ENCODE measurements at places on chromosomes 6 and 20.

DNA sequence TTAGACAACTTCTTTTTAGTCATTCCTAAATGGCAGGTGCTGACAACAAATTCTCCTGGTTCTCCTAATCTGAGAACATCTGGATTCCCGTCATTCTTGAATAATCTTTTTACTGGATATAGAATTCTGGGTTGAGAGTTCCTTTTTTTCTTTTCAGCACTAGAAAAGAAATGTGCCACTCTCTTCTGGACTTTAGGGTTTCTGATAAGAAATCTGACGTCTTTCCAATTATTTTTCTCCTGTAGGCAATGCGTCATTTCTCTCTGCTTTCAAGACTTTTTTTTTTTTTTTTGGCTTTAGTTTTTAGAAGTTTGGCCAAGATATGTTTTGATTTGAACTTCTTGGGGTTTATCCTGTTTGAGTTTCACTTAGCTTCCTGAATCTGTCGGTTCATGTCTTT is 66.1 kb upstream of the RNF24 start:
- no peak for DNase-seq

DNA sequence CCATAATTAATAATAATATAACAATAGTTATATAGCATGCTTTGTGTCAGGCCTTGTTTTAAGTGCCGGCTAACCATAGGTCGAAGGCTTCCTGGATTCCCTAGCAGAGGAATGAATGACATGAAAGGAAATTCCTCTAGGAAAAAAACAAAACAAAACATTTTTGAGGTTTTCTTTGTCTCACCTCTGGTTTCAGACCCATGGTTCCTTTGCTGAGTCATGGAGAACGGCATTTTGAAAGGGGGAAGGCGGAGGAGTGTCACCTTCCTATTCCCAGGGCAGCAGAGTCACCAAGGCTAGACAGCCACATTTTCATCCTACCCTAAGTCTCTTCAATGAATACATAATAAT is 25.3 kb upstream of the CCND3 start:
- no peak for DNase-seq

GRCh38 chr20:35598899-35599775 is 16.5 kb upstream of the SPAG4 start:
- DNase-seq, result no peak

DNA sequence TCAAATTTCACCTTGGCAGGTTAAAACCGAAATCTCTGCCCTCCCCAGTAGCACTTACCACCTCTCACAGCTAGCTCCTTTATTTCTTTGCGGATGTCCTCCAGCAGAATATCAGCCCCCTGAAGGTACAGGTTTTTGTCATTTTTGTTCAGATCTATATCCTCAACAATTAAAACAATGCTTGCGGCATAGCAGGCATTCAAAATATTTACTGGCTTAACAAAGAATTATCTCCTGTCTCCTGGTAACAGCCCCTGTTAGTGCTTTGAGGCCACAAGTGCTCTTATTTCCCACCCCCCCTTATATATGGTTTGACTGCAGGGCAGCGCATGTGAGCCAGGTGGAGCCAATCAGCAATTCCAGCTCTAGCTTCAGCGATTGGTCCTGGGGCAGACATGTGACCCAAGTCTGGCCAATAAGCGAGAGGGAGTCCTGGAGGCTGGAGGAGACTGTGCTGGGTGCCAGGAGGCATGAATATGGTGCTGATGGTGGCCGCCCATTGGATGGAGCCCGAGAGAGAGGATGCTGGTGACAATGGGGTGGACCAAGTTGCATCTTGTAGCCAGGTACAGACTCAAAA is 21.0 kb downstream of the SULF2 start:
- peak; percentile 22 for DNase-seq

DNA sequence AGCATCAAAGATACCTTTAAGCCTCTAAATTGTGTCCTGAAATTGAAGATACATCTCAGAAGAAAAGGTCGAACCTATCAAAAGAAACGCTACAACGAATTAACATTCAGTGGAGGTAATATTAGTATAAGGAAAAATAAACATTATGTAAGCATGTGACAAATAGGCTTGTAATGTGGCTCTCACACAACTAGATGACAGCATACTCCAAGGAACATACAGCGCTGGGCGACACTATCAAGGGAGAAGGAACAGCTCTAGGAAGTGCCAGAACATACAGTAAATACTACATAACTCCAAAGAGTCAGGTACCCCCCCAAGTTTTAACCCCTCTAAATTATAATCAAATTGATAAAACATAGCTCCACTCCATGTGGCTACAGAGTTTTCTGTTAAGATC is 103.5 kb downstream of the LAMP5 start:
- DNase-seq, result no peak

DNA sequence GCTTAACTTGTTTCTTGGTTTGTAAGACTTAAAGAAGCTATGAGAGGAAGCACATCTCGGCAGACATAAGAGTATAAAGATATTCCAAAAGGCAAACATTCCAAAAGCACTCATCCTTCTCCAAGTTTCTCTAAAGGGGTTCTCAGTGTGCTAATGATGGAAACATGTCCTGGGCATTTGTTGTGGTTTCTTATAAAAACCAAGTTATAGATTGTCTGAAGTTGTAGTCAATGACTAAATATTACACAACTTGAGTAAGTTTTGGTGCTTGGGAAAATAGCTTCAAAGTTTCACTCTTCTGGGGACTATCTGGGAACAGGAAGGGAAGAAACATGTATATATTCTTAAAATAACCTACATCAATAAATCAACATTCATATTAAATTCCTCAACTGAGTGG is 128.3 kb upstream of the TBX18 start:
- no peak for DNase-seq

DNA sequence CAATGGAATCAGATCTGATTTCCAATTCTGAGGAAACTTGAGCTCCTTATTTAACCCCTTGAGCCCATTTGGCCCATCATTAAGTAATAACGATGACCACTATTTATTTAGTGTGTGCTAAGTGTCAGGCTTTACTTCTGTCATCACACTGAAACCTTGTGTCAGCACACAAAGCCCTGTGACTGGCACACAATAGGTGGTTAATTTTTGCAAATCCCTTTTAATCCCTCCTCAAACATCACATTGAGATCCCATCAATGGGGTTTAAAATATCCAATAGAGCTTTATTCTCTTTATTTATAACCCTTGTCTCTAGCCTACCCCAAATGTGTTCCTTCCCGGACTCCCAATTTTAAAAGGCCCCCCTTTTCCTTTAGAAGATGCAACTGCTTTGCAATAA is 656.8 kb upstream of the CHD6 start:
- no peak for DNase-seq

GRCh38 chr6:38279423-38279822 is 360.3 kb downstream of the BTBD9 start:
- no peak for DNase-seq

GRCh38 chr6:167733740-167734661 is 92.7 kb upstream of the AFDN start:
- no peak for DNase-seq

- DNase-seq, result no peak
Measured at GRCh38 chr6:163354085-163354484, 60.4 kb upstream of the QKI start.

DNA sequence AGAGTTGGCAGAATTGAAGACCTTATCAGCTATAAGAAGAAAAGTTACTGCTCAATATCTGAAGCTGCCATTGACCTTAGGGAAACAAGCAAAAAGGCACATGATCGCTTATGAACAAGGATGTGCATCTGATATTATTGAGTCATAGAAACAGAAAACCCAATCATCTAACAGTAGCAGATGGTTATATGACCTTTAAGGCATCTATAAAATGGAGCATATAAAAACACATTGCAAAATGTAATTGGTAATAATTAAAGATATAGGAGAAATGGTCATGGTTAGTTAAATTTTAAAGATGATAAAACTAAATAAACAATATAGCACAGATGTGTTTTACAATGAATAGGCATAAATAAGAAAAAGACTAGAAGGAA is 260.1 kb upstream of the TAB2 start:
- DNase-seq, result no peak

- DNase-seq, result no peak
Measured at GRCh38 chr6:11727998-11728961, 50.3 kb downstream of the ADTRP start.

- no peak for DNase-seq
Measured at GRCh38 chr6:54463354-54464024, 155.2 kb downstream of the TINAG start.

DNA sequence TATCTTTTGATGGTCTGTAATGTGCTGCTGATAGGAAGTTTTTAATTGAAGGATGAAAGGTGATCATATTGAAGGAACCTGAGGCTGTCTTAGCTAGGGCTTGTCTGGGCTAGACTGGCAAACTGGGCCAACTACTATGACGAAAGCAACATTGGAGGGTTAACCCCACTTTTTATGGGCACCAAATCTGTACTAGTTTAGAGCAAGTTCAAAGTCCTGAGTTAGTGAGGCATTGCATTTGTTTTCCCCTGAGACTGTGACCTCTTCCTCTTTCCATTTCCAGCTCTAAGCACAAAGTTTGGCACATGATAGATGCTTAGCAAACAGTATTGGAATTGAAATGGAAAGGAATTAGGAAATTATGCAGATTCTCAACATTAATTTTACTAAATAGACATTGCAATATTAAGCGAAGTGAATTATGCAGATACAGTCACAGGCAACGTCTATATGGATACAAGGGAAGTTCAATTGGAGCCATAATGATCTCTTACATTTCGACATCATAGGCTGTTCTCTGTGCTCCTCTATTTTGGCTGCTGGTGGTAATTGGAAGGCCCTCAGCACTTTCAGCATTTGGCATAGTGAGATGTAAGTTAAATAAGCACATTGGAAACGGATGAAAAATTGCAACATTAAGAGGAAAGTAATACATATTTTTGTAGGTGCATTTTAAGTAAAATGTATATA is 22.2 kb downstream of the CEP57L1 start:
- peak; percentile 48 for DNase-seq

- peak; percentile 26 for DNase-seq
Measured at GRCh38 chr20:1895674-1896483, 672 bp downstream of the SIRPA start.

DNA sequence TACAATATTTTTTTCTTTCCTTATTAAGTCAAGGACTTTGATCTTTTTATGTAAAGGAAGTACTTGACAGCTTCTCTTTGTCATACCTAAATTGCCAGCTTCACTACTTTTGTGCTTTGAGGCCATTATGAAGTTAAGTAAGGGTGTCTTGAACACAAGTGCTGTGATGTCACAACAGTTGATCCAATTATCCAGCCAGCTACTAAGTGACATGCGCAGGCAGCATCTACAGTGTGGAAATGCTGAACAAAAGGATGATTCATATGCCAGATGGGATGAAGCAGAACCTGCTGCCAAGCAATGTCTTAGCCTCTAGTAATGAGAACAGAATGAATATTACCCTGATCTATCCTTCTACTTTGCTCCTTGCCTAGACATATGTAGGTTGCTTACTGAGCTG is 68.3 kb upstream of the TMEM244 start:
- no peak for DNase-seq

GRCh38 chr6:76220805-76221204 is 148.3 kb upstream of the IMPG1 start:
- DNase-seq, result no peak

- DNase-seq, result peak; percentile 40
Measured at GRCh38 chr20:34058831-34059230, 53.2 kb downstream of the EIF2S2 start.

DNA sequence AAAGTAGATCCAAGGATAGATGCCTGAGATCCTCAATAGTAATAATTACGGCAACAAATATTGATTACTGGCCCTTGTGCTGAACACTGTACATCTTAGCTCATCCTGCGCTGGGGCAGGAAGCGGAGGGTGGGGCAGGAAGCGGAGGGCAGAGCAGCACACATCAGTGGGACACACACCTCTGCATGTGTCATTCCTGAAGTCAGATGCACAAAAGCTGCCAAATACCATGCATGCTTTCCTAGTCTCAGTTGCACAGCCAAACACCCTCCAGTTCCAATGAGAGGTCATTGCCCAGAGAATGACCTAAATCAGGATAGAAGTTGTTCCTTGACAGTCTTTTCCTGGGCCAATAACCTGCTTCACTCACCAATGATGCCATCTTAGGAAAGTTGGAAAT is 74.4 kb upstream of the FOXC1 start:
- DNase-seq, result no peak

DNA sequence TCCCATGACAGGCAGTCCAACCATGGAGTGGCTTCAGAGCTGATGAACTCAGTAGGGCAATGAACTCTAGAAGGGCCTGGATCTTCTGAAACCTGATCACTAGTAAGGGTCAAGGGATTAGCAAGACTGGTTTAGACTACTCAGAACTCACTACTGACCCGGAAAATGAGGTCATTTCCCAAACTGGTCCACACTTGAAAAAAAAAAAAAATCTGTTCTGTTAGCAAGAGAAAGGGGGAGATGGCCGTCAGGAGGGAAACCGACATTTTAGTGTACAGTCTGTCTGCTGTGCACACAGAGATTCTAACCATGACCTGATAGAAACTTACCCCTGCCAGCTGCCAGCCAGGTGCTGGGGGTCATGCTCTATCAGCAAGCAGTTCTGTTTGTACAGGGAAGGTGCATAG is 262.4 kb upstream of the AGPAT4 start:
- DNase-seq, result no peak

- DNase-seq, result peak; percentile 26
Measured at GRCh38 chr6:89834884-89835792, 5.5 kb downstream of the CASP8AP2 start.

All from germinal center (tissue), 1 donor.